ENCODE measurements at places on chromosomes 5 and 9.

- DNase-seq, result no peak
These were observed 15.5 kb upstream of the TARS1 start for GRCh38 chr5:33425314-33425713.

DNA sequence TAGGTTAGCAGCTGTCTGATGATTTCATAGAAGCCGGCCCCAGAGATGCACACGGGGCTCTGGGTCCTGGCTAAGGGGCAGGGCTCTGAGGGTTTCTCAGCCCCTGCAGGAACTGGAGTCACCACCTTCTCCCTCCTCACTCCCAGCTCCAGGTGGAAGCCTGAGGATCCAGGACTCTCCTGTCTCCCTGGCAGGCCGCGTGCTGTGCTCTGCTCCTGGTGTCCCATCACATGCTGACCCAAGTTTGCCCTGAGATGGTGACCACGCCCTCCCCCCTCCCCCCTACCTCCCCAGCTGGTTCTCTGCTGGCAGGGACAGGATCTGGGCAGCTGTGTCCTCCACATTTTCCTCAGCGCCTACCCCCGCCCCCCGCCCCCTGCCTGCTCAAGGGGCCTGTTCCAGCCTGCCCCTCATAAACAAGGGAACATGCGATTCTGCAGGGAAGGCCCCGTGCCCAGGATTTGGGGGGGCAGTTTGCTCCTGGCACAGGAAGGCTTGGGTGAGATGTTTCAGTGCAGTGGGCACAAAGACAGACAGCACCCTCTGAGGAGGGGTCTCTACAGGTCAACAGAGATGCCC is 87.4 kb downstream of the PSD2 start:
- no peak for DNase-seq

DNA sequence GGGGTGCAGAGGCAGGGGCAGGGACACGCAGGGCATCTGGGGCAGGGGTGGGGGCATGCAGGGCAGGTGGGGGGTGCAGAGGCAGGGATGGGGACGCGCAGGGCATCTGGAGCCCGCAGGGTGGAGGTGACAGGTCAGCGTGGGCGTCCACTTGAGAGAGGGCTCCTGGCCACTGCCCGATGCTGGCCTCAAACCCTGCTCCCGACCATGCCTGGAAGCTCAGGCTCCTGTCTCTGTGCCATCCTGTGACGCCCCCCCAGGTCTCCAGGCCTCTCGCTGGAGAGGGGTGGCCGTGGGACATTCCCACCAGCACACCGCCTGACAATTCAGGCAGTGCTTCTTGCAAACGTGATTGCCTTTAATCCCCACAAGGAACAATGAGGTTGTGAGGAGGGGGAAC is 33.0 kb downstream of the ZDHHC11B start:
- DNase-seq, result no peak

- no peak for DNase-seq
These were observed 517.0 kb downstream of the GADD45G start for GRCh38 chr9:90121762-90122161.

- no peak for DNase-seq
These were observed 43.2 kb downstream of the KIF4B start for GRCh38 chr5:155056644-155057269.

DNA sequence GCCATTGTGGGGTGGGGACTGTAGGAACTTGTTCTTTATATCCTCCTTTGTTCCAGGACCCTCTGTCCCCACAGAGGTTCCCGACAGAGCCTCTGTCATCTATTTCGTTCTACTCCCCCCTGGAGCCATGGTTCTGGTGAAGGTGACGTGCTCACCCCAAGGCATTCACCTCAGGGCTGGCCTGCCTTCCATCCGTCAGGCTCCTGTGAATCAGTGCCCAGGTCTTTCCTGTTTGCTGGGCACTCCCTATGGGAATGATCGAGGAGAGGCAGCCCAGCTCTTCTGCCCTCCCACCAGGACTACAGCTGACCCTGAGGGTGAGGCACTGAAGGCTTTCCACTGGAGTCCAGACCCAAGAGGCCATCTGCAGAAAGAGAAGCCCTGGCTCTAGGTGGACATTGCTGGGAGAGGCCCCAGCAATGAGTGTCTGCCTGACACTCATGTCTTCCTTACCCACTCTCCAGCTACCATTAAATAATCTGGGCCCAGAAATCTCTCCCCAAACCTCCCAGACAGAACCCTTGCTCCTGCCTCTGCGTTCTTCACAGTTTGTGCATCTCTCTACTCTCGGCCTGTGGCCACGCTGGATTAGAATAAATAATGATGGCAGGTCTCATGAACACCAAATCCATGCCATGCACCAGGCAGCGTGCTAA is 214.2 kb downstream of the FSTL4 start:
- no peak for DNase-seq

DNA sequence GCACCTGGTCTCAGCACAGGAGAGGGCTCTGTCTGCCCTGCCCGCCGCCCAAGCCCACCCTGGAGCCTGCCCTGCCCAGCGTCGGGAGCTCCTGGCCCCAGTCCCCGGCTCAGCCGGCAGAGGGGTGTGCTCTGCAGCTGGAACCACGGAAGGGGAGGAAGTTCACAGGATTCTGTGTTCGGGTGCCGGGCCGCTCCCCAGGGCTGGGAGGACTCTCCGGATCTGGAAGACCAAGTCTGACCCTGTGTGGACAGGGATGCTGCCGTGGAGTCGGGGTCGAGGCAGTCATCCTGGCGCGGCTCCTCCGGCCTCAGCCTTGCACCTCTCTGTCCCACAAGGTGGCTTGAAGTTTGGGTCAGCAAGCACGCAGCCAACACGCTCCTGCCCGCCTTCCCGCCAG is 78.6 kb downstream of the KCNT1 start:
- DNase-seq, result no peak

DNA sequence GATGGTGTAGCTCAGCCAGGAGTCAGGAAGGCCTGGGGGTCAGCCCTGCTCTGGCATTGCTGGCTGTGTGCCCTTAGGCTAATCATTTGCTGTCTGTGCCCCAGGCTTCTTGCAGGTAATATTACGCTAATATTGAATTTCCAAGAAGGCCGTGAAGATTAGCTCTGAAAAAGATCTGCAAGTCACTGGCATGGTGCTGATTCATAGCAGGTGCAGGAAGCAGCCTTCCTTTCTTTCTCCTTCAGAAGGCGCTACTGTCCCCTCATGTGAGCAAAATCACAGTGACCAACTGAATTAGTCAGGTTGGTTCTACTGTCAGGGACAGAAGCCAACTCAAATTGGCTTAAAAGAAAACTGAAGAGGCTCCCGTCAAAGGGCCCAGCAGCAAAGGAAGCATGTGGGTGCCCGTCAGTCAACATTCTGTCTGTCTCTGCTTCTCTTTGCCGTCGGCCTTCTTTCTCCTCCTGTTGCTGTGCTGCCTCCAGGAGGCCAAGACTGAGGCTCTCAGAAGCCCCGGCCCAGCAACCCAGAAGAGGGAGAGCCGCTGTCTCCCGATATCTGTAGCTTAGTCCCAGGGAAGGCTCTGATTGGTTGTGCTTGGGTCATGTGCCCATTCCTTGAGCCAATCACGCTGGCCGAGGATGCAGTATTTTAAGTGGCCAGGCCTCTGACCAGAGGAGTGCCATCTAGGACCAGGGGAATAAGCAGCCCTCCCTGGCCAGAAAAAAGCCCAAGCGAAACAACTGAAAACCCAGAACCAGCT is 67.8 kb upstream of the NEURL1B start:
- DNase-seq, result peak; percentile 10

- DNase-seq, result peak; percentile 72
These were observed 3.0 kb upstream of the UBE2R2 start for GRCh38 chr9:33813712-33814641.

DNA sequence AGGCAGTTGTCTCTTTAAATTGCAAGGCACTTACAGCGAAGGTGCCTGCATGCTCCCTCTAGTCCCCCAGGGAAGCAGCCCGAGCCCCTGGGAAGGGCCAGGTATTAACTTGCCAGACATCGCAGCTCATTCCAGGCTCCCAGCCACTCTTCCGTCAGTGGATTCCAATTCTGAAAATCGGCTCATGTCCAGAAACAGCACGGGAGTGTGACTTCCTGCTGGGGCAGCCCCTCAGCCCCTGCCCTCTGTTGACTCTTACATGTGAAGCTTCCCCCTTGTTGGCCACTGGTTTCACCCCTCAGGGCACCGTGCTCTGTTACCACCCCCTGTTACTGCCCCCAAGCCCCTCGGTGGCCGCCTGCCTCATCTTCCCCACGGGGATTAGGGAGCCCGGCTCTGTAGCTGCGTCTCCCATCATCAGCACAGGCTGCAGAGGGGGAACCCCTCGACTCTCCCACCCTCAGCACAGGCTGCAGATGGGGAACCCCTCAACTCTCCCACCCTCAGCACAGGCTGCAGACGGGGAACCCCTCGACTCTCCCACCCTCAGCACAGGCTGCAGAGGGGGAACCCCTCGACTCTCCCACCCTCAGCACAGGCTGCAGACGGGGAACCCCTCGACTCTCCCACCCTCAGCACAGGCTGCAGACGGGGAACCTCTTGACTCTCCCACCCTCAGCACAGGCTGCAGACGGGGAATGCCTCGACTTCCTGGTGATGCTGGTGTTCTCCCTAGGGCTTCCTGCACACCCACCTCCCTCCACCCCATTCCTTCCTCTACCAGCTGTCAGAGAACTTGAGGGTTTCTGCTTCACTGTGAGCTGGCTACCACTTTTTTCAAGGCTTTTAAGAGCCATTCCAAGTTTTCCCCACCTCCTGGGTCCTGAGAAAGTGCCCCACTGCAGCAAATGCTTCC is 11.1 kb upstream of the CACNA1B start:
- no peak for DNase-seq
